ENCODE measurements at places on chromosomes 5 and 9.

DNA sequence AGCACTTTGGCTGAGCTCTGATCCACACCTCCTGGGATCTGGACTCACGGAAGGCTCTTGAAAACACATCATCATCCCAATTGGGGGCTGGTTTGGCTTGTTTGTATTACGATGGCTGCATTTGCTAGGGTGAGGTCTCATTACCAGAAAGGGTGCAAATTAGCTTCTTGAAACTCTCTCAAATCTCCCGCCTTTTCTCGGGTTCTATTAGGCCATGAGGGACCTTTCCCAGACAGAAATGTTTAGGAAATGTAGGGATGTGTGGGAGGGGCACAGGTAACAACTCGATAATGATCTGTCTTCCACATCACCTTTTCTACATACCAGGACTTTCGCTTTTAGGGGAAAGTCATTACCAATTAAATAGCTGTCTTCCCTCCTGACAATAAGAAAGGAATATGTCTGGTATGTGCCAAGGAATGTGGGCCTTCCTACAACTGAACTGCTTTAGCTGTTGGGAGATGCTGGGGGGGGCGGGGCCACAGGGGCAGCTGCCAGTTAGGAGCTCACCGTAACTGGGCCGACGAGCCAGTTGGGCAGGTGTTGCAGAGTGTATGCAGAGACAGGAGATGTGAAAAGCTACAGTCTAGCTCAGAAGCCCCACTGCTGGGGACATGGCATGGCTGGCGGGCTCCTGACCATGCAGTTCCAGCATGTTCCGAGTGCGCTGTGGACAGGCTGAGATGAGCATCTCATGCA lies 71.2 kb downstream of the AK8 start:
- peak; percentile 61 for DNase-seq

DNA sequence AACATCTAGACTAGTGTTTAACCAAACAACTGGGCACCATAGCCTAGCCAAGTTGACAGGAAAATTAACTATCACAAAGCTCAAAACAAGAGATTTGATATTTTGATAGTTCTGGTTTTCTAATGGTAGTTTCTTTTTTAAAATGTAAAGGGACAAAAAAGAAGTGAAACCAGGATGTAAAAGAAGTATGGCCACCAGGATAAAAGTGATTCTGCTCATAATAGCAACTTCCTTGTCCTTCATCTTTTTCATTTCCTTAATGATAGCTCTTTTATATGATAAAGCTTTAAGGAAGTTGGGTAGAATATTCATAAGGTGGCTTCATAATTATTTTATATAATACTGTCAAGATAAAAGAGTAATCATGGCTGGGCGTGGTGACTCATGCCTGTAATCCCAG lies 139.1 kb downstream of the BASP1 start:
- DNase-seq, result no peak

- DNase-seq, result no peak
These were observed 67.6 kb upstream of the NR3C1 start for GRCh38 chr5:143471041-143471509.

- DNase-seq, result no peak
These were observed 21.5 kb downstream of the XPA start for GRCh38 chr9:97675655-97676054.

DNA sequence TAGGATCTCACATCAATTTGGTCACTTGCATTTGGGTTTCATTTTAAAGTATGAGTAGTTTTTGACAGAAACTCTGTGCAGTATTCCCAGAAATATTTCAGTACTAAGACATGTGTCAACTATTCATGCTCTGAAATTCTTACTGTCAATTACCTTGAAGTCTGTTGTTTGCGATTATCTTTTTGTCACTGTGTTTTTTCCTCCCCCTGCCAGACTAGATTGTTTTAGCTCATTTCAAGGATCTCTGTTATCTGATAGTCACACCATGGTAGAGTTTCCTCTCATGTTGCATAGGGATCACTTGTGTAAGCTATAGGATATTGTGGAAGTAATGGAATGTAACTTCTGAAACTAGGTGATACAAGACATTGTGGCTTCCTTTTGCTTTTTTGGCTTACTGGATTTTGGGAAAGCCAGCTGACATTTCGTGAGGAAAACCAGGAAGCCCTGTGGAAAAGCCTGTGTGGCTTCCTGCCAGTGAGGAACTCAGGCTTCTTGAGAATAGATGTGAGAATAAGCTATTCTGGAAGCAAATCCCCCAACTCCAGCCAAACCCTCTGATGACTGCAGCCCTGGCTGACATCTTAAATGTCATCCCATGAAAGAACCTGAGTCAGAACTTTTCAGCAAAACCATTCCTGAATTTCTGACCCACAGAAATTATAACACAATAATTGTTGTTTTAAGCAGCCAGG lies 122.2 kb downstream of the FGF10 start:
- DNase-seq, result no peak

All from retina (tissue), 1 donor.